Central memory CD4-positive, alpha-beta T cell (primary cell): ENCODE measurements at places on chromosomes 3 and 15.

- DNase-seq: no peak
Observed at GRCh38 chr15:22973987-22974386, 6.2 kb downstream of the CYFIP1 start.

DNA sequence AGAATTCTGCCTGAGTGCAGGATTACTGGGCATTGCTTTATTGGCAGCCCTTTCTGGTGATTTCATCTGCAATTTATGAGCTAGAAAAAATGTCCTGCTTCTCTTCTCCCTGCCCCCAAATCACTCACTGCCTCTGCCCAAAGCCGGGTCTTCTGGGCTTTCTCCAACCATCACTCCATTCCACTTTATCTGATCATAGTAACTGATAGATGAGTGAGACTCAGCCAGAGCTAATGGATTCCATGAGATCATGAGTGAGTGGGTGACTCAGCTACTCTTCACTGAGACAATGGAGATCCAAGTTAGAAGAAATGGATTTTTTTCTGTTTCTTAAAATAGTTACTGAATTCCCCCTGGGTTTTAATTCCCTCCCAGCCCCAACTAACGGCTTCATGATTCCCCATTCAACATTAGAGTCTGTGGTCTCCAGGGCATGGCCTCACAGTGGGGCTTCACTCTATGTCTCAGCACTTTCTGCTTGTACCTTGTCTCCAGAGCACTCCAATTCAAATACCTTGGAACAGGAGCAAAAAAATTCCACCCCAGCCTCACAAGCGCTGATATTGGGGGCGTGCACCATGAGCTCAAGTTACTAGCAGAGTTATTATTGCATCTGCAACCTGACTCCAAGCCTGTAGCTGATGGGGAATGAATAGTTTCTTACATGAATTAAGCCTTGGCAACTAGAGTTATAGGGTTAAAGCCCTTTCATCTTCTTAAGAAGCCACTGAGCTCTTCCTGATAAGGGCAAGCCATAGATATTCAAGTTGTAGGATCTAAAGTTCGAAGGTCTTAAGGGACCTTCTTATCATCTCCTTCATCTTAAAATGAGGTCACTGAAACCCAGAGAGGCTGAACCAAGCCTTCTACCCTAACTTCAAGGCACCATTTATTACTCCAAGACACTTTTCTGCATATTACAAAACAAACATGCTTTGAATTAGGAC, 85.9 kb downstream of the AGBL1 start:
- no peak for DNase-seq

DNA sequence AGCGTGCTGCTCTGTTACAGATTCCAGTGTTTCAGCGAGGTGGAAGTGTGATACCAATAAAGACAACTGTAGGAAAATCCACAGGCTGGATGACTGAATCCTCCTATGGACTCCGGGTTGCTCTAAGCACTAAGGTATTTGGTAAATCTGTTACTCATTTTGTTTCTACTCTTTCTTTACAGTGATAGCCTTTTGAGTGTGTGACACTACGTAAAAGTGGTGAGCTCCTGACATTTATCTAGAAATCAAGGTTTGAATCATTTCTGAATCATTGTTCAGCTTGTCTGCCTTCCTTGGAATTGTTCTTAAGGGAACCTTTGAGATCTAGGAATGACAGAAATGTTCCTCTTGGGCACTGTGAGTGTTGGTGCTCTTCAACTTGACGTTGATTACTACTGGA, 11.2 kb upstream of the CAPN3 start:
- no peak for DNase-seq

DNA sequence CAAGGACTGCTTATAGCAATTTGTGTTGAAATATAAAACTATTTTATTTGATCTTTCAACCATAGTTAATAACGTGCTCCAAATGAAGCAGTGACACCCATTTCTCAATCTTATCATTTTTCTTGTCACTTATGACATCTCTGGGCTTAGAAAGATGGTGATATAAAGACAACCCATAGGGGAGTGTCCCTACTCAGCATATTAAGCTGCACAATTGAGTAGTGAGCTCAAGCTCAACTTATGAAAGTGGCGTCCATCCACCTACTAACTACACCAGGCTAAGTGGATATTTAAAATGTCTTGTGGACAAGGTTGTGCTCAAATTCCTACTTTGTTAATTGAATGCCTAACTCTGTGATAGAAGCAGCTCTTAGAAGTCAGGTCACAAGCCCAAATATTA, 46.7 kb downstream of the SLC9C1 start:
- no peak for DNase-seq

GRCh38 chr15:36863570-36863969, 236.8 kb downstream of the MEIS2 start:
- DNase-seq: no peak

GRCh38 chr3:183252973-183253527, at the start of gene B3GNT5:
Gene B3GNT5 (plus strand): TSS chr3:183253253. CDS start chr3:183269799, 16,546 bp downstream.
- DNase-seq: no peak

DNA sequence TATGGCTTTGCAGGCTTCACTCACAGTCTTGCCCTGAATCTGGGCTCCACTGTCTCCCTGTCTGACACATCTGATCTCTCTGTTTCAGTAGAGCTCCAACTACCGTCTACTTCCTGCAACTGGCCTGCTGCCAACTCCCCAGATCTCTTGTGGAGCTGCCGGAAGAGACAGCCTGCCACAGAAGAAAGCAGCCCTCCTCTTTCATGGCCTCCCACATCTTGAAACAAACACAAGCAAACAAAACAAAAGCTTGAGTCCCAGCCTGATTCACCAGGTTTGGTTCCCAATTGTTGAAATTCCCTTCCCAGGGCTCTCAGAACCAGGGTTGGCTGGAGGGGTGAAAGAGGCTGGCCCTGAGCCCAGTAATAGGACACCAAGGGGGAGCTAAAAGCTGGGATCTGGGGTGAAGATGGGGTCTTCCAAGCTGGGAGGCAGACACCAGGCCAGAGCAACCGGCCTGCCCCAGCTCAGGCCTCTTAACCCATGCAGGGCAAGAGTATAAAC, 55.3 kb upstream of the CA12 start:
- peak; percentile 78 for DNase-seq

DNA sequence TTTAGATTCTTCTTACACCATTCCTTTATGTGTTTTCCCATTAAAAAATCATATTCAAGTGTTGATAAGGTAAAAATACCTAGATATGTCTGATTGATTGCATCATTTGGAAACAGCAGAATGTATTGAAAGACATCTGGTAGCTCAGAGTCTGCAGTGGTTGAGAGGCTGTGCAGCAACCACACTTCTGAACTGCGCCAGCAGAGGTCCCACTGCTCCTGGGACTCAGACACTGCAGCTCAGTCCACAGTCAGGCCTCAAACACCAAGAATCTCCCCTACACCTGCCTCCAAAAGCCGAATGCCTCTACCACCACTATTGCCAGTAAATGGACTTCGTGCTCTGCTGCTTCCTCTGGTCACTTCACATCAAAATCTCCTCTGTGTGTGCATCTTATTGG, 176.9 kb upstream of the LMCD1 start:
- DNase-seq: peak; percentile 49

DNA sequence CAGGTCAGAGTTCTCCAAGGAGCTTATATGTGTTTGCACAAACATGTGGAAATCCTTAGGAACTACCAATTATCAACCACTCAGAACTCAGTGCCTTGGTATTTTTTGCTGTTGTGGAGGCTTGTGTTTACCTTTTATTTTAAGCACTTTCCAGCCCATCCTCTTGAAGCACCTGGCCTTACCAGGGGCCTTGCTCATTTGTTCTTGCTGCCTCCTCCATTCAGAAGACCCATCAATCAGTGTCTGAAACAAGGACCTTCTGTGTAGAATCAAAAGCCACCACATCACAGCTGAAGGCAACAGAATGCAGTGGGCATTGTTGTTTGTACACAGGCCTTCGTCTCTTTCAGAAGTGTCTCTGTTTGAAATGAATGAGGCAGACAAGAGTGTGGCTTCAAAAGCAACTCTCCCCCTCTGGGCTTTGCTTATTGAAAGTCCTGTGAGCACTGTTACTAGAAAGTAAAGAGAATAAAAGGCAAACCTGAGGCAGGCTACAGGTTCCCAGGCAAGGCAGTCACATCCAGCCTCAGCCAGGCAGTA, 24.5 kb upstream of the LIPC start:
- no peak for DNase-seq

DNA sequence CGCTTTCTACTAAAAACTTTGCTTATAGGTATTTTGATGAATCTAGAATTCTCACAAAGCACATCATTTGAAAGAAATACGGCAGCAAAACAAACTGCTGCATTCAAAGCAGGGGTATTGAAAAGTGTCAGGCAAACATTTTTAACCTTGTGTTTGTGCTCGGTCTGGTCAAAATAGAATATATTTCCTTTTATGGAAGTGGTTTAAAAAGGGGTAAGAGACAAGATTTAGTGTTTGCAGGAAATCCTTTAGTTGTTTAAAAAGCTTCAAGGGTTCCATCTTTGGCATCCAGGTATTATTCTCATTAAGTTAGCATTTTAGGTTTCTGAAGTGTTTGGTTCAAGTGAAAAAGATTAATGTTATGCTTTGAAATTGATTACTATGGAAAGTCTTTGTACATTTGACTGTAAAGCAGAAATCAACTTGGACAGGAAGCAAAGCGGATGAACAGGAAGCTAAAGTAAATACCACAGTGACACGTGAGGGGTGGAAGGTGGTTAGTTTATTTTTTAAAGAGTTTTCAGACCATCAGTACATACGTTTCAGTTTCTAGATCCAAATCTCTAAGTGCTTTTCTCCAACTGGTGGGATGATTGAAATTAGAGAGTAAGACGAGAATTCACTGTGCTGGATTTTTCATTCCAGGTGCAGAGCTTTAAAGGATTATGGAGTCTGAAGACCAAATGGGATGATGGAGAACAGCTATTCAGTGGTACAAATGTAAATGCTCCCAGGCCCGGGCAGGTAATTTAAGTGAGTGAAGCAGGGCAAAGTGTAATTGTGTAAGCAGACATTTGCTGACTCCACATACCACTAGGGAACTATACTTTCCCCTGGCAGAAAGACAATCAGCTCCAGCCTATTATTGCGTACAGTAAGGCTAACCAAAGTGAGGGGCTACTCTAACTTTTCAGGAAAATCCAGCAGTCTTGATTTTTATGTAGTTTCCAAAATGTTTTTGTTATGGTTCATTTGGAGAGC, 341.8 kb upstream of the TBL1XR1 start:
- peak; percentile 36 for DNase-seq

DNA sequence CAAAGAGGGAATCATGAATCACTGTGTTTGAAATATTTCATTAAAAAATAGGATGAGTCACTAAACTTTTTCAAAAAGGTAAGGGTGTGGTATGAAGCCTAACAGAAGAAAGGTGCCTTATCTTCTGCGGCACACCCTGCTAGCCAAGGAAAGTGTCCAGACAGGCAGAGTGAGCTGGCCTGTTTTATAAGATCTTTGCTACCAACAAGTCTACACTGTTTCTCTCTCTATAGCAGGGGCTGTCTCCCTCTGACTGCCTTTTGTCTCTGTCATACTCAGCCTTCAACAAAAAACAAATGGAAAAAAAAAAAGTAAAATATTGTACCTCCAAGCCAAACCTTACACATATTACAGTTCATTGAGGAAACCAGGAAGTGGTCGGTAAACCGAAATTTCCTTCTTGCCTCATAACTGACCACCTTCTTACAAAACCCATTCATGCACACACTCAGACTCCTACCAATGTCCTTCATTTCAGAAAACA, 9.1 kb downstream of the ZDHHC3 start:
- DNase-seq: no peak

DNA sequence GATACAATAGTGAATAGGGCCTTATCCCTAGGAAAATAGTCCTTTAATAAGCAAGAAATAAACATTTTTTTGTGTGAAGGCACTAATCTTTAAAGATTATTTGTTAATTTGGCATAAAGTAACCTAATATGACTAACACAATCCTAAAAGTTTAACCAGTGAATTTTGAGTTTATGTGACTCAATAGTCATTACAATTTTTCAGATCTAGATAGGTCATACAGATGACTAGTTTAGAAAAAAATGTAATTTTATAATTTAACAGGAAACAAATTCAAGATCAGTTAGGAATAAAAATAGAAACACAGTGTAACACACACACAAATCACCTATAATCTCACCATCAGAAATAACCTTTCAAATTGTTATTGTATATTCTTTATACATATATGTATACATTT, 620.7 kb upstream of the ALCAM start:
- DNase-seq: no peak

GRCh38 chr15:82611348-82611747, 35.8 kb downstream of the CPEB1 start:
- no peak for DNase-seq

DNA sequence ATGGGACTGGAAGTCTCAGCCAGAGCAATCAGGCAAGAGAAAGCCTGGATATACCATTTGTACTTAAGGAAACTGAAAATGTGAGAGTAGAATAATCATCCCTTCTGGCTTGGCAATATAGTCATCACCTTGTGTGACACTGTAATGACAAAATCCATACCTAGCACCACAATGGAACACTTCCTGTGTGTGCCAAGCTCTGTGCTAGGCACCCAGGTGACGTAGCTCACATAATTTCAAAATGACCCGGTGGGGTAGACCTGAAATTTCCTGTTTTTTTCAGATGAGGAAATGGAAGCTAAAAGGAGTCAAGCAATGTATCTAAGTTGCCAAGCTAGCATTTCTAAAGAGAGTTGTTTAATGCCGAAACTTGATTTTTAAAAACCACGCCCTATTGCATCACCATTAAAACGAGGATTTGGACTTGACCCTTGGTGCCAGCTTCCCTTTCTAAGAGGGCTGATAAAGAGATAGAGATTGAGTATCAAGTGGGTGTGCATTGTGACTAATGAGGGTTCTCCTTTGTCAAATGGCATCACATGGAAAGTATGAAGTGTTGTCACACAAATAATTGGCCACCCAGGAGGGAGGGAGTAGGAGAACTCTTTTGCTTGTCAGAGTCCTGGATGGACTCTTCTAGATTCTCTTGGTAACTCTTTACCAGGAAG, 141.3 kb upstream of the PDZRN3 start:
- DNase-seq: no peak

DNA sequence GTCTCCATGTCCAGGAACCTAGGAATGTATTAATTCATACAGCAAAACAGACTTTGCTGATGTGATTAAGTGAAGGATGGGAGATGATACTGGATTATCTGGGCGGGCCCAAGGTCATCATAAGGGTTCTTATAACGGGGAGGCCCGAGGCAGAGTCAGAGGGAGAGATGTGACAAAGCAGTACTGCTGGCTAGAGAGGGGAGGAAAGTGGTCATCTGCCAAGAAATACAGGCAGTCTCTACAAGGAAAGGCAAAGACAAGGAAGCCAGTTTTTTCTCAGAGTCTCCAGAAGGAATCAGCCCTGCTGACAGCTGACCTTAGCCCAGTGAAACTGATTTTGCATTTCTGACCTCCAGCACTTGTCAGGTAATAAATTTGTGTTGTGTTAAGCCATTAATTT, 66.2 kb upstream of the CORO2B start:
- no peak for DNase-seq

GRCh38 chr15:100039994-100040393, 301.8 kb downstream of the ADAMTS17 start:
- no peak for DNase-seq
